Anterior cingulate cortex (tissue), 58 donors: ENCODE measurements at places on chromosomes 4 and X.

- no peak for DNase-seq
Measured at GRCh38 chr4:126956184-126956897, 676.4 kb upstream of the INTU start.

- DNase-seq = no peak
Measured at GRCh38 chrX:154098551-154098950, 1.0 kb upstream of the MECP2 start.

GRCh38 chr4:115781528-115782146 is 668.2 kb upstream of the NDST4 start:
- no peak for DNase-seq

GRCh38 chr4:40157436-40157835 is 39.4 kb upstream of the RHOH start:
- no peak for DNase-seq

DNA sequence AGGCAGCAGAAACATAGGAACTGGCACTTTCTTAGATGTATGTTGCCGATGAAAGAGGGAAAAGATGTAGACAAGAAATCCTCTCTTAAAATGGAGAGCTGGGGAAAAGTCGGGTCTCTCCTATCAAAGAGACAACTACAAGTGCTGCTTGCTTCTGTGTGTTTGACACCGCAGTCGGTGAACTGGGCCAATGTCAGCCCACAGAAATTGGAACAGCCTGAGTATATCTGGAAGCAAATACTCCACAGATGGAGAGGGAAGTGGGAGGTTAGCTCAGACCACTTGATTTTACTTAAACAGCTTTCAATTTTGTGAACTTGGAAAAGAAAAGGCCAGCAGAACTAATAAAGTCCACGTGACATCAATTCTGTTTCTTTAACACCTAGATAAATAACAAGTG is 230.9 kb upstream of the FAT1 start:
- DNase-seq = no peak

GRCh38 chr4:171813526-171814250 is 484 bp downstream of the GALNTL6 start:
- DNase-seq = peak; percentile 78

DNA sequence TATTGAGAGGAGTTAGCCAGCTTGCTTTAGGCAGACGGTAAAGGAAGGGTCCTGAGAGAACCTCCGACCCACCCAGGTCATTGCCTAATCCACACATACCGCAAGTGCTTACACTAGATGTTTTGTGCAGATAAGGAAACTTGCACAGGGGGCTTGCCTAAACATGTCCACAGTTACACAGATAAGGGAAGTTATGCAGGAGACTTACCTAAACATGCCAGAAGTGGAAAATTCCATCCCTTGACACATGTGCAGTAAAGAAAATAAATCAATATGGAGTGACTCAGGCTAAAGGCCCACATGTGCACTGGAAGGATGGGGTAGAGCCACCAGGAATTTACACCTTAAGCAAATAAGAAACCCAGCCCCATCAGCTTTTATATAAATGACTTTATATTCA is 232.8 kb upstream of the HDX start:
- no peak for DNase-seq

GRCh38 chr4:53195815-53196661 is 169.8 kb downstream of the SCFD2 start:
- DNase-seq = no peak

GRCh38 chrX:155985208-155985607 is 12.3 kb upstream of the IL9R start:
- DNase-seq = no peak

GRCh38 chr4:85952528-85952927 is 407.3 kb downstream of the MAPK10 start:
- no peak for DNase-seq

GRCh38 chr4:18735740-18736268 is 714.2 kb upstream of the LCORL start:
- no peak for DNase-seq

DNA sequence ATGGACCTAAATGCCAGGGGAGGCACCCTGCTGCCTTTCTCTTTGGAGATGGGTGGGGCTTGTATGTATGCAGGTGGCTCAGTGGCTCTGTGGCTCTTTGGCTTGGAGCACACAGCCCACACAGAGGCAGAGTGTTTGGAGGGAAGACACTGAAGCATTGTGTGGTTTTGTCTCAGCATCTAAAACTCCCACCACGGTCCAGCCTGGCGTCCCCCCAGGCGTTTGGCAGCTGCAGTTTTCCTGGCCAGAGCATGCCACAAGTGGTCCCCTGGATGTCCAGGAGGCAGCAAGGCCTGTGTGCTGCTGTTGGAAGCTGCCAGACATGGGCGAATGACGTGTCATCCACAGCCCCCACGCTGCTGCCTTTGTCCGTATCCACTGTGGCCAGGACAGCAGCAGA is 32.2 kb upstream of the PSAPL1 start:
- peak; percentile 47 for DNase-seq

GRCh38 chrX:113510586-113510985 is 670.0 kb upstream of the AMOT start:
- DNase-seq = no peak

GRCh38 chr4:70838204-70838603 is 1.5 kb downstream of the GRSF1 start:
- no peak for DNase-seq

- DNase-seq = no peak
Measured at GRCh38 chr4:8688041-8688907, 95.7 kb downstream of the CPZ start.

DNA sequence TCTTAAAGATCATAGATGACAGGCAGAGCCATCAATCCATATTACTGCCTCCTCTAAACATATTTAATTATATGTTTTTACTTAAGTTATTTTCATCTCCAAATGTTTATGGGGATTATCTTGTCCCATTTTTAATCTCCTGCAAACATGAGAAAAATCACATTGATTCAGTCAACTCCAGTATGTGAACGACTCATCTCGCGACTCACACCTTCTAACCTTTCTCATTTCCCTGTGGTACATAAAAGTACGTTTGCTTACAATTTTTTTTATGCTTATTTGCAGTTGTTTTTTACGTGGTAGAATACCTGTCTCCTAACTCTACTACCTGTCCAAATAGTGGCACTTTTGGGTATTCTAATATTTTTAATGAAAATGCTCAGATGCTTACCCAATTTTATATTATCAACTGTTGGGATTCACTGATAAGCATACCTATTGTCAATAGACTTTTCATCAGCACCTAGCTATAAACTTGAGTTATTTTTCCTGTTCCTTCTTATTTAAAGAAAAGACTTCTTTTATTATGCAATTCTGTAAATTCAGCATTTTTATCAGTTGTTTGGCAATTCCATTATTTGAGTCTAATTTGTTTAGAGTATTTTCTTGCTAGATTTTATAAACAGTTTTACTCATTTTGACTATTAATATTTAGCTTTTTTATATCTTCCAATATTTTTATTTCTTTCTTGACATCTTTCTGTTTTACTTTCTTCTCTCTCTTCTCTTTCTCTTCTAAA is 276.6 kb downstream of the ANK2 start:
- no peak for DNase-seq

DNA sequence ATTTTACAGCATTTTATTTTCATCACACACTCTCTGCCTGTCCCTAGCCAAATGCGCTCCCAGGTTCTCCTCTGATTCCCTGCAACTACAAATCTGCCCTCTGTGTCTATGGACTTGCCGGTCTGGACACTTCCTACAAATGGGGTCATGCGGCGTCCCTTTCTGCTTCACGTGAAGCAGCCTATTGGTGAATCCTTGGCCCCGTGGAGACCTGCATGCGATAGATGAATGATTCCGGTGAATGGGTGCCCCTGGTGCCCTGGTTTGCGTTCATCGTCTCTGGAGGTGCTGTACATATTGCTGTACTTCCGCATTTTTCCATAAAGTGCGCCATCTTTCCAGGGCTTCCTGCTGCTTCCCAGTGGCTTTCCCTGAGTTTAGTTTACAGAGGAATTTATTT is 27.5 kb upstream of the CLCN4 start:
- no peak for DNase-seq

- DNase-seq = no peak
Measured at GRCh38 chr4:91127192-91127591, 1000.0 kb downstream of the CCSER1 start.

DNA sequence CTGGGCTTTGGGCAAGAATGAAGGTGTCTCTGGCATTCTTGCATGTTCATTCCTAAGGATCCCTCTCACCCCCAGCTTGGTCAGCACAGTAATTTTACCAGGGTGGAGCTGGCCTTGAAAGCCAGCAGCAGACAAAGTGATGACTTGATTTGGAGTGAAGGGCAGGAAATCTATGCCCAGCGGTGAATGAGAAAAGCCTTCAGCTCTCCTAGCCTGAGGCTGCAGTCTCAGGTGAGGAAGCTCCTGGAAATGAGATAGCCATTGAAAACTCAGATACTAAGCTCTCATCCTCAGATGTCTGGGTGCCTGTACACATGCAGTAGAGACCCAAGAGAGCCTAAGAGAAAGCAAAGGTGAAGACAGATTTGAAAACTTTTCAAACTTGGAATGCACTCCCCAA is 10.7 kb upstream of the UCHL1 start:
- DNase-seq = no peak

DNA sequence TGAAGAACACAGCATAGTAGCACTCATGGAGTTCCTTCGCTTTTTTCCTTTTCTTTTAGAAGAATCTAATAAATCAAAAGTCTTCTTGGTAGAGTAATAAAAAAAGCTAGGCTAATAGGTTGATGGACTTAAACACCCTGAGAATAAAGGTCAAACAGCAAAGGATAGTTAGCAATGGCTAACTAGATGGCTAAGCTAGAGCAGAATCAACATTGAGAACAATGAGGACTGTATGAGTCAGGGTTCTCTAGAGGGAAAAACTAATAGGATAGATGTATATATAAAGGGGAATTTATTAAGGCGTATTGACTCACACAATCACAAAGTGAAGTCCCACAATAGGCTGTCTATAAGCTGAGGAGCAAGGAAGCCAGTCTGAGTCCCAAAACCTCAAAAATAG is 550.9 kb downstream of the GLUD2 start:
- no peak for DNase-seq

- DNase-seq = no peak
Measured at GRCh38 chrX:134554291-134554690, 94.3 kb downstream of the HPRT1 start.

- no peak for DNase-seq
Measured at GRCh38 chr4:176425035-176425434, 105.3 kb downstream of the SPCS3 start.

DNA sequence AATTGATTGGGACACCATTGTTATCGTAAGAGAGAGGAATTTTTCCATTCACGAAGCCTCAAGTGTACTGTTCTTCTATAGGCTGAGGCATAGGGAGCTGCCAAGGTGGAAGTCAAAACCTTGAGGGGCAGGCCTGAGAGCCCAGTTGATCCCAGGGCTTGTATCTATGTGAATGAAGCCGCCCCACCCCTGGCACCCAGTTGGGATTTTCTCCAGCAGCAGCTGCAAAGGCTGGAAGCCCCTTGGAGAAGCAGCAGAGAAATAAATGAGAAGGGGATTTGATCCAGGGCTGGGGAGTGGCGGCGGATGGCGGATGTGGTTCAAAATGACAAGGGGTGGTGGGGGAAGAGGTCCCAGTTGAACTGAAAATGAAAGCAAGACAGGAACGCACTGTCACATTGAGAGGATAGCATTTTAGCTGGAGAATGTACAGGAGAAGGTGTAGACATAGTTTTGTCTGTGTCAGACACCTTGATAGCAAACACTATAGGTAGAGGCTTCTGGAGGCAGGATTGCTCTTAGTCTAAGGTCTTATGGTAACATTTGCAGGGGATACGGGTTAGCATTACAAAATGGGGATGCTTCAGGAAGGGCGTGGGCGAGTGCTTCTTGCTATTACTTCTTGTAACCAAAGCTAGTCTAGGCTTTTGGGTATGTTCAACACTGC is 32.6 kb downstream of the DOCK11 start:
- DNase-seq = no peak

DNA sequence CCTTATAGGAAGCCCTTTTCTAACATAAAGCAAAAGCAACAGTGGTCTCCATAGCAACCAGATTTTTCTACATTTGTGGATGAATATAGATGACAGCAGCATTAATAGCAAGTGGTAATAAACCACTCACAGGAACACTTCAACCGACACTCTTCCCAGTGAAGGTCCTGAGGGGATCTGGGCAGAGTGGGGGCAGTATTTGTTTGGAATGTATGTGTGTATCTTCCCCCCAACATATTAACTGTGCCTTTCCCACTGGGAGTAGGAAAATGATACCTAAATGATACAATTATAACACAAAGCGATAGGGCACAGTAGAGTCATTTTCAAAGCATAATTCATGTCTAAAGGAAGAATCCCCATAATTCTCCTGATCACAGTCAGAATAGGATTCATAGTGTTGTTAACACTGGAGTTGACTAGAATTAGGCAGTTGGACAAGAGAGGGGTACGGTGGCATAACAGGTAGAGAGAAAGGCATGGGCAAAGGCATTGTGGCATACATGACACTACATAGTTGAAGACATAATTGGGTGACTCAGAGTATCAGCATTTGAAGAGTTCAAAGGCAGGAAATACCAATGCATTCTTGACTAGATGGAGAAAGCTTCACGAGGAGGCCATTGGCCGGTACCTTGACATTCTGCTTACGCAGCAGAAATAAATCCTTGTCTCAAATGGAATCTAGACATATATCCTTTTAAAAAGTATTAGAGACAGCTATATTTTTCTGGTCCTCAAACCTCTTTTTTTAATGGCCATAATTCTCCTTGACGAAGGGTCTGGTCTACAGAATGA is 15.2 kb downstream of the CAPN6 start:
- DNase-seq = no peak

DNA sequence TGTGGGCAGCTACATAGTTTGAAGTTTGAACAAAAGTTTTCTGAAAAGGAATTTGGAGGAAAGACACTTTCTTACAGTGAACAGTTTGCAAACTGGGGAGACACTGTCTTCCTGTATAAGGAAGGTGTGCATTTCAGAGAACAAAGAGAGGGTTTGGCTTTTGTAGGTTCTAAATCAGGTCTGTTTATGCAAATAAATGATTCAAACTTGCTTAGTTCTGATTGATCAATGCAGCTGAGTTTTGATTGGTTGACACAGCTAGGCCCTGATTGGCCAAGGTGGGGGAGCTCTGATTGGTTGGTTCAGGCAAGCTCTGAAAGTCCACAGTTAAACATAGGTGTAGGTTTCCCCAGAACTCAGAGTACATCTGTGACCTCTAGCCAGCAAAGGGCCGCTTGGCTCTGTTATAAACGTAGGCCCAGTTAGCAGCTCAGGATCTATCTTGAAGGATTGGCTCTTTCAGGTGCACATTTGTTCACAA is 63.0 kb upstream of the ENPP6 start:
- no peak for DNase-seq

GRCh38 chr4:155009288-155009687 is 199.1 kb upstream of the NPY2R start:
- no peak for DNase-seq

- DNase-seq = no peak
Measured at GRCh38 chr4:15042529-15043167, 40.4 kb downstream of the CPEB2 start.

- no peak for DNase-seq
Measured at GRCh38 chrX:76076124-76076523, 96.7 kb upstream of the PBDC1 start.

GRCh38 chr4:169795585-169795984 is 37.8 kb upstream of the HPF1 start:
- no peak for DNase-seq
